GM19239 (cell line): ENCODE measurements at places on chromosomes 12 and 14.

- no peak for DNase-seq
These were observed 67.9 kb upstream of the TMEM132D start for GRCh38 chr12:129971721-129972120.

GRCh38 chr14:94098326-94098992 lies 12.1 kb upstream of the IFI27 start:
- DNase-seq: no peak

DNA sequence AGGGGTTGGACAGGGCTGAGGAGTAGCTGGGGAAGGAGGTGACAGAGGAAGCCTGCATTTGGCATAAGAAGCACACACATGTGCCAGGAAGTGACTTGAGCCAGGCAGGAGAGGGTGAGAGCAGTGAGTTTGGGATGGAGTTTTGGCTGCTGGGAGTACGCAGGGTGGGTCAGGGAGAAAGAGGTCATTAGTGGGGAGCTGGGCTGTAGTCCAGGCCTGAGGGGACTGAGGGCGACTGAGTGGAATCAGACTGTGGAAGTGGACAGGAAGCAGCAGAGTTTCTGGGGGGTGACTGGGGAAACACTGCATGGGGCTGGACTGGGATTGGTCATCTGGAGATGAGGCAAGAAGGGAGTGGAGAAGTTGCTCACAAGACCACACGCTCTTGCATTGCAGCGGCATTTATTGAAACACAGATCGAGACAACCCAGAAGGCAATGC lies 7.6 kb downstream of the KRT85 start:
- no peak for DNase-seq

GRCh38 chr14:104394409-104394851 lies 185.1 kb upstream of the C14orf180 start:
- DNase-seq: no peak

GRCh38 chr12:56948457-56948777 lies 9.0 kb downstream of the RDH16 start:
- DNase-seq: no peak

DNA sequence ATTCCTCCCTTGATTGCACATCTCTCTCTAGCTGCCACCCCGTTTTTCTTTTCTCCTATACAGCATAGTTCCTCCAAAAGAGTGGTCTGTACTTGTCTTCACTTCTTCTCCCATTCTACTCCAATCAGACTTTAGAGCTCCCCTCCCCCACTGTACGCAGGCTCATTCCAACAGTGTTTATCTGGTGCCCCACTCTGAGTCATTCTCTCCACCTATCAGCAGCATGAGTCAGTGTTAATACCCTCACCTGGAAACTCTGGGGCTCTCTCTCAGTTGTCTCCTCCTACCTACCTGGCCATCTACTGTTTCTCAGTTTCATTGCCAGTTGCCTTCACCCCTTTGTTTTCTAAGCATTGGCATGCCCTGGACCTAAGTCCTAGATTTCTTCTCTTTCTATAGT lies 175.1 kb upstream of the ARHGAP5 start:
- DNase-seq: no peak

- no peak for DNase-seq
These were observed 237.6 kb downstream of the SLC16A7 start for GRCh38 chr12:59833408-59833807.

DNA sequence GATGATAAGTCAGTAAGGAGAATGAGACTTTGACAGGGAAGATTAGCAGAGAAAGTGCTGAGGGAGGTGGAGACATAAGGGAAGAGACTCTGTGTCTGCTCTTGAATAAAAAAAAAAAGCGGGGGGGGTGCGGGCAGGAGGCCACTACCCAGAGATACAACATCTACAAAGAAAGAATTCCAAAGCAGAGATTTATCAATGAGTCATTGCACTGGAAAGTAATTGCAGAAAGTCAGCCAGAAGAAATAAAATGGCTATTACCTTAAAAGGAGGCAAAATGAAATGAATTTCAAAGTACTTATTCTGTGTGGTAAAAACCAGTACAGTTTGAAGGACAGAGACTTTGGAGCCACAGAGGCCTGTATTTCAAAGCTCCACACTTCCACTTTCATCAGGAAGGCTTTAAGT lies 267.1 kb upstream of the PRKD1 start:
- DNase-seq: no peak

DNA sequence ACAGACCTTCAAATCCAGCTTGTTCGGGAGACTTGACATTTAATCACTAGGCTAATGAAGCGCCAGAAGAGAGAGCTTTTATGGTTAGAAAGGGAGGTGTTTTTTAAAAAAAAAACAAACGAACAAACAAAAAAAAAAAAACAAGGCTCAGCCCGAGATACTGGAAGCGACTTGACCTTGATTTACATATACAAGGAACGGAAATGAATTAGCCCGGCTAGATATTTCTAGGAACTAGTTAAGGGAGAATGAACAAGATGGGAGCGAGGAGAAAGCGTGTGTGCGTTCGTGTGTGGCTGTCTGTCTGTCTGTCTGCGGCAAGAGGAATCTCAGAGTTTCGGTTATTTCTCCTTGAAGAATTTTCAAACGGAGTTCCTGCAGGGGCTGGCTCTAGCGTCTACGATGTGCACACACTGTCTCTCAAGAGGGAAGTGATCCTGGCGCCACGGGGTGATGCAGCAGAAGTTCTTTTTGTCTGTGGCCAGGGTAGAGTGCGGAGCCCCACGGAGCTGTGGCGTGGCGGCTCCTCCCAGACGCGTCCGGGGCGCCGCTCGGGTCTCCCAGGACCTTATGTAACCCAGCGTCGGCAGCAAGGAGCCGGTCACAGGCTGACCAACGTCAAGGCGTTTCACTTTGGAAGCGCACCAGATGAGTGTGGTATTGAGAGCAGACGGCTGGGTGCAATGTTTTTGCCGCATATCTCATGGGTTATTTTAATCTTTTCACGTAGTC lies 18.8 kb downstream of the SOCS2 start:
- DNase-seq: no peak

GRCh38 chr12:43338848-43339526 lies 213.0 kb downstream of the ADAMTS20 start:
- DNase-seq: no peak

GRCh38 chr12:66884091-66884490 lies 205.2 kb upstream of the GRIP1 start:
- no peak for DNase-seq

- peak; percentile 5 for DNase-seq
These were observed 31.3 kb upstream of the LALBA start for GRCh38 chr12:48601013-48601756.

DNA sequence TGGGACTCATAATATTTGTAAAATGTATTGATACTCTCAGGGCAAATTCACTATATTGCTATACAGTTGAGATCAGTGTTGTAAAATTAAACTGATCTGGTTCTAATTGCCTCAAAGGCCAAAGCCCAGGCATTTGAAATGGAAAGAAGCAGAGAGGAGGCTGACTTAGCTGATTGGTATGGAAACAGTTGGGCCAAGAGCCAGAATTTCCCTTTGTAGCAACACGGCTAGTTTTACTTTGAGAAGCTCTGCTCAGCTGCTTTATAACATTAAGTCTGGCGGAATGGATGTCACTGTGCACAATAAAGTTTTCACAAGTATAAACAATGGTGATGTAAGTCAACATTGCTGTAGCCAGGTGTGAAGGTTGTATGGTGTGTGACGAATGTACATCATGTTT lies 186.4 kb downstream of the MSRB3 start:
- DNase-seq: no peak

- DNase-seq: no peak
These were observed 26.6 kb upstream of the ETV6 start for GRCh38 chr12:11622876-11623281.

GRCh38 chr12:92690601-92691000 lies 12.2 kb upstream of the PLEKHG7 start:
- DNase-seq: no peak

DNA sequence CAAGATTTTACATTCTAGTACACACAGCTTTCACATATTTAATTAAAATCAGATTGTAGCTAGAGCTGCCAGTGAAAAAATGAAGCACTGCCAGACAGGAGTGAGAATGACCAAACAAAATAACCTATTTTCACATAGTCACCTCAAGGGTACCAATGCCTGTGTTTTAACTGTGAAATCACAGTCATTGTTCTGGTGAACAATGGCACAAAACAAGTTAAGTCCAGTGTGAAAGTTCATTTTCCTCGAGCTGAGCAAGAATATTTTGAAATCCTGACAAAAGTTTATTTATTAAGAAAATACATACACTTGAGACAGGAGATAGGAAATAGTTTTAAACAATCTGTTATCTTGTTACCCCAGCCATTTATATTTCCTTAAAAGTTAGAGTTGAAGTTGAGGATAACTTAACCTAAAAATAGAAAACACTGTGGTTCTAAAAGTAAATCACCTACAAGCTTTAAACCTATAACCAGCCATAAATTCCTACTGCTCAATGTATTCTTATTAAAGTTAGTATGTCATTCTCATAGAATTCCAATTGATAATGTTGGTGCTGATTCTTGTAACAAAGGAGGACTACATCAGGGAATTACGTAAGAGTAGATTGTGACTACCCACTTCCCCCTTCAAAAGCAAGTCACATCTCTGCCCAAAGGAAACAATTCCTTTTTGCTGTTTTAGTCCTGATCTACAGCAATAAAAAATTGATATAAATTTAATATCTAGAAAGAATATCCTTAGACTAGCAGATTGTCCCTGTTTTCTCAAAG lies 15.9 kb downstream of the DENND5B start:
- no peak for DNase-seq

- no peak for DNase-seq
These were observed 225.4 kb upstream of the PDE3A start for GRCh38 chr12:20142956-20143355.

DNA sequence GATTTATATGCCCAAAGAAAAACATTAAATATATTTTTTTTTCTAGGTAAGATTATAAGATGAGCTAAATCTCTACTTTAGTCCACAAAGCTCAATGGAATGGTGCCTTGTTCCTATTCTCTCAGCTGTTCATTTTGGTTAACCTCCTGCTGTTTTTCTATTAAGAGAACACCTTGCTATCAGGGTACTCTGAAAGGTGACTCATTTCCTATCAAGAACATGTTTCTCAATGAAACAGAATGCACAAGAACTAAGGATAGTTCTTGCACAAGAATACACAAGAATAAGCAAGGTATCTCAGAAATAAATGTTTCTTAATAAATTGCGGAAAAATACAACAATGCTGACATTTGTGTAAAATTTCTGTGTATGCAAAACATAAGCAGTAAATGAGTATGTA lies 14.1 kb downstream of the ABCD2 start:
- no peak for DNase-seq

- no peak for DNase-seq
These were observed 144.9 kb upstream of the NOS1 start for GRCh38 chr12:117506333-117506732.
